Heart right ventricle (tissue), 16 donors: ENCODE measurements at places on chromosomes 1 and 21. TPM values are rescaled to one million over a fixed set of nuclear protein-coding genes. Genes with fewer than 3 reads are reported as not detected.

GRCh38 chr1:85459290-85459689, 5.7 kb downstream of the DDAH1 start:
- no peaks in the 10 kb centered on the region for H3K27me3 ChIP-seq
- H3K4me3 ChIP-seq = no peak overlapping the region
- no peaks in the 10 kb centered on the region for H3K36me3 ChIP-seq
- H3K27ac ChIP-seq = no peak overlapping the region
- no peak for DNase-seq

DNA sequence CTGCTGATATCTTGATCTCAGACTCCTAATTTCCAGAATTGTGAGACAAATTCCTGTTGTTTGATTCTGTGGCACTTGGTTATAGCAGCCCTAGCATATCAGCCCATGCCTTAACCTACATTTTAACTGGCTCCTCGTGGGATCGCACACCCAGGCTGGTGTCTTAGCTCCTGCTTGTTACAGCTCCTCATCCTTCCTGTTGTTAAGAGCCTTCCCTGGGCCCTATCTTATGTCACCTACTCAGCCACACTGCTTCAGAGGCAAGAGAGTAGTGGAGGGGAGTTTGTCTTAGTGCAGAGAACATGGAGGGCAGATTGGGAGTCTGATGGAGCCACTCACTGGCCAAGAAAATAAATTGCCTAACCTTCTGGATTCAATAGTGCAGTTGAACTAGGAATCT, 131.0 kb downstream of the ROR1 start:
- H3K4me1 ChIP-seq = peaks cover 49% of the 10 kb centered on the region
- DNase-seq = no peak
- H3K27me3 ChIP-seq = no peaks in the 10 kb centered on the region
- H3K4me3 ChIP-seq = no peak overlapping the region
- no peak overlapping the region for H3K27ac ChIP-seq
- H3K36me3 ChIP-seq = no peaks in the 10 kb centered on the region

The PLPP3 gene
- polyA plus RNA-seq = 61.2 TPM

DNA sequence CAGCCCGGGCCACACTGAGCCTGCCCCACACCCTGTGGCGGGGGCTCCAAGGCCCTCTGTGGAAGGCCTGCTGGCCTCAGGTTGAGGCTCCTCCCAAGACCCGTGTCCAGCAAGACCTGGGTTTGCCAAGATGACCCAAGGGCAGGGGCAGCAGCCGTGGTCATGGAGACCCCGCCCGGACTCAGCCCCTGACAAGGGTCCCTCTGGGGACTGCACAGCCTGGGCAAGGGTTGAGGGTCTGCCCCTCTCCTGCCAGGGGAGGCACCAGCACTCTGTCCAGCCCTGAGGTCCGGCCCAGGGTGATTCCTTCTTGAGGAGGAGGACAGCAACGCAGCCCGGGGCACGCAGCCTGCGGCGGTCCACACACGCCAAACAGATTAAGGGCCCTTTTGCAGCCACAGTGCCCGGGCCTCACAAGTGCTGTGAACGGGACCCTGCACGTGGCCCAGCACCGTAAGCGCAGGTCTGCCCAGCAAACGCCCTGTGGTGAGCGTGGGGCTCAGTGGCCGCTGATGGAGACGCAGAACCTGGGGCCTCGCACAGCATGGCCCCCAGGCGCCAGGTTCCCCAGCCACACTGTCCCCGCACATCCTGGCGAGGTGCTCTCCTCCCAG, 3.4 kb downstream of the SPATC1L start:
- no peaks in the 10 kb centered on the region for H3K4me1 ChIP-seq
- peak; percentile 14 for DNase-seq
- no peak overlapping the region for H3K27ac ChIP-seq
- H3K27me3 ChIP-seq = no peaks in the 10 kb centered on the region
- no peaks in the 10 kb centered on the region for H3K36me3 ChIP-seq
